ENCODE measurements at places on chromosomes 7 and 10. TPM values are rescaled to one million over a fixed set of nuclear protein-coding genes. Genes with fewer than 3 reads are reported as not detected.

DNA sequence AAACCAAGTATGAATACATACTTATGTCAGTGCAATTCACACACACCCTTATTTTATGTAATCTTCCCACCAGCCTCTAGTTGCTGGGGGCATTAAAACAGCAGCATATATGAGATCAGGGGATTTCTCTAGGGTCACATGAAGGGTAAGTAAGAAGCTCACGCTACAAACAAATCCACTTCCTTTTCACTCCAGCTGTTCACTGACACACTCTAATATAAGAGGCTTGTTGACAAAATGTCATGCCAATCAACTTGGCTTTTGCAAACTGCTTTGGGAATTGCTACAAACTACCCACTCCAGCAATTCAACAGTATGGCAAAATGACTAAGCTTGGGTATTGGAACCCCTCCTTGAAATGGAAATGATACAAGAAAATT, 10.3 kb downstream of the FAM3C start:
- DNase-seq: no peak

DNA sequence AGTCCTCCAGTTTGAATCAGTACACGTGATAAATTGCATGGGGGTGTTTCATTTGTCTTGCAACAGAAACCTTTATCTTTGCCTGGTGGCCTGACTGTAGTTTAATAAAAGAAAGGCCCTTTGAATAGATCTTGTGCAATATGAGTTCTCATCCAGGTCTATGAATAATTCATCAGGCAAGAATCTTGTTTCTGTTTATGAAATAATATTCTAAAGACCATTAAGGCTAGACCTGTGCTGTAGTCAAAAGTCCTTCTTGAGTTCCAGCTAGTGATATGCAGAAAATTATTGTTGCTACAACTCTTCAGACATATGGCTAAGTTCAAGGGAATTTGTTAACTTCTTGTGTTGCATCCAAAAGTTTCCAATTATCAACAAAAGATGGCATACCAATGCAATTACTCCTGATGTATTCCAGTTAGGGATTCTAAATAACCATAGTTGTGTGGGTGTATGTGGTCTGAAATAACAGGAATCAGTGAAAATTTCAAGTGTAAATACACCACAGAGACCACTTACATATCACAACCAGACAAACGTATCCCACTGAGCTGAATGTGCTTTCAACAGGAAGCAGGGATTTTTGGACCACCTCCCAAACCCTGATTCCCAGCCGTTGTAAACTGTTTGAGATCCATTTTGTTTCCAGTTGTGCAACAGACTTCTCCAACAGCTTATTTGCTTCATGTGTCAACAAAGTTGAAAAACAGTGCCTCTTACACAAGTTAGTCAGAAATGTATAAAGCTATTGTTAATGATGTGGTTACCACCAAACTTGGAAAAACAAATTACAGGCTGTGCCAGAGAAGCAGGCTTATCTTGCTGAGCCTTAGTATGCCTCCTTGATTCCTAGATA, 54.7 kb upstream of the BICC1 start:
- peak; percentile 26 for DNase-seq

DNA sequence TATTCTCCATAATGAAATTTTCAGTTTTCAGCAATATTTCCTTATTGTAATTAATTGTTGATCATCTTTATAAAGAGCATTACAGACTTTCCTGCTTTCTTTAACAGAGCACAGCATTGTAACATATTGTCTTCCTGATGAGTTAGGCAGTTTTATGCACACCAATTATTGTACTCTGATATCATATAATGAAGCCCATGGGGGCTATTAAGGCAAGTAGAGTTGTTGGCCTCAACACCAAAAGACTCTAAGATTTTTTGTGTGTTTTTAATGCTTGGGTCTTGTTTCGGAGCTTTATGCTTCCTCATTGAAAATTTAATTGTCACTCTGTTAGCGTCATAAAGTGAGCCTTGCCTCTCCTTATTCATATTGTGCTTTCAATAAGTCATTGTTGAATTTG, 49.2 kb upstream of the ARID5B start:
- DNase-seq: no peak

DNA sequence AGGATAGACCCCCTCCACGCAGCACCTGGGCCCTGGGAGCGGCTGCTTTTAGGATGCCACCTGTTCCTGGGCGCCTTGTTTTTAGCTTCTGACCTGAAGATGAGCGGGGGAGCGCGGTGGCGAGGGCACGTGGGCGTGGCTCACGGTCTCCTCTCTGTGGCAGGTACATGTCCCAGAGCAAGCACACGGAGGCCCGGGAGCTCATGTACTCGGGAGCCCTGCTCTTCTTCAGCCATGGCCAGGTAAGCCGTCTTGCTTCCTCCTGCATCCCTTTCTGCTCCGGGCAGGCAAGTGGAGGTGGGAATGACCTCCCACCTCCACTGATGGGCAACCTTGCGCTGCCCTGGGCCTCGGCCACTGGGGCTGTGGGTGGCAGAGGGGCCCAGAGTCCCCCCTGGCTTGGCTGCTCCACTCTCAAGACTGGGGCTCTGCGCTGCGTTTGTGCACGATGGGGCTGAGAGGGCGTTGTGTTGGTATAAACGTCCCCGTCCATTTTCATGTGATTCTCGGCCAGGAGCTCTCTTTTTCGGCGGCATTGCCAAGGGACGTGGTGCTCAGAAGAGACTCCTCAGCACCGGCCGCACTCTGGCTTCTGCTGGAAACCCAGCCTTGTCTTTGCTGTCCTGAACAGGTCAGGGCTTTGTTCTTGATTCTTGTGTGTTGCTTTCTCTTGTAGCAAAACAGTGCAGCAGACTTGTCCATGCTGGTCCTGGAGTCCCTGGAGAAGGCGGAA, 9.7 kb downstream of the GET4 start:
- DNase-seq: peak; percentile 9

DNA sequence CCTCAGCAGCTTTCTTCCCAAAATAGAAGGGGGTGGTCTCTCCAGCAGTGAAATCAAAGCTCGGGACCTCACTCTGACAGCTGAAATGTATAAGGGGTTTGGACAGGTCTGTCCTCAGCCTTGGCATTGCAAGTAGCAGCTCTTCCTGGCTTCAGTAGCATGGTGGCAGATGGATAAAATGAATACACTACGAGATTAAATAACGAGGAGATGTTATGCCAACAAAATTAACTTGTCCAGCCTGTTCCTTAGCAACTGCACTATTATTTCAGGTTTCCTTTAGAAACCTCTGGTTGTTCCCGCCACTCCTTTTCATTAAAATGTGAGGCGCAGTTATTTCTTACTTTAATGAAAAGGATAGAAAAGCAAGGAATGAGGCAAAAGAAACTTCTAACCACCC, 24.9 kb downstream of the PRLHR start:
- no peak for DNase-seq

GRCh38 chr7:100673942-100674410, 436 bp downstream of the GNB2 start:
- DNase-seq: peak; percentile 84

GRCh38 chr7:55235801-55236200, 129.3 kb upstream of the LANCL2 start:
- no peak for DNase-seq

DNA sequence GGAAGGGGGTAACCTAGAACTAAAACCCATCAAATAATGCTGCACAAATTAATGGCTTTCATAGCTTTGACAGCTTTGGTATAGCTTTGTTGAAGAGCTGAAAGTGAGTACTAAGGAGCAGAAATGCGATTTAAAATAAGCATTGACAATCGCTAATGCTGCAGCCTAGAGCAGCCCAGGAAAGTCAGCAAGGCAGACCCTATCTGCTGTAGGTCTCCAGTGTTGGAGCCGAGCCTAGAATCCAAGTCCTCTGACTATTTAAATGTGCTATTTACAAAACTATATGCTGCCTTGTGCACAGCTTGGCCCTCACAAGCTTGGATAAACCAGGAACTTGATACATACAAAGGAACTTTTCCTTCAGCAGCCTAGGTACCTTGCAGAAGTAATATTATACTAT, 64.9 kb upstream of the ASAH2 start:
- no peak for DNase-seq

GRCh38 chr7:152073352-152073751, 47.9 kb downstream of the GALNT11 start:
- DNase-seq: no peak

GRCh38 chr7:7851381-7851780, 117.2 kb upstream of the GLCCI1 start:
- no peak for DNase-seq

DNA sequence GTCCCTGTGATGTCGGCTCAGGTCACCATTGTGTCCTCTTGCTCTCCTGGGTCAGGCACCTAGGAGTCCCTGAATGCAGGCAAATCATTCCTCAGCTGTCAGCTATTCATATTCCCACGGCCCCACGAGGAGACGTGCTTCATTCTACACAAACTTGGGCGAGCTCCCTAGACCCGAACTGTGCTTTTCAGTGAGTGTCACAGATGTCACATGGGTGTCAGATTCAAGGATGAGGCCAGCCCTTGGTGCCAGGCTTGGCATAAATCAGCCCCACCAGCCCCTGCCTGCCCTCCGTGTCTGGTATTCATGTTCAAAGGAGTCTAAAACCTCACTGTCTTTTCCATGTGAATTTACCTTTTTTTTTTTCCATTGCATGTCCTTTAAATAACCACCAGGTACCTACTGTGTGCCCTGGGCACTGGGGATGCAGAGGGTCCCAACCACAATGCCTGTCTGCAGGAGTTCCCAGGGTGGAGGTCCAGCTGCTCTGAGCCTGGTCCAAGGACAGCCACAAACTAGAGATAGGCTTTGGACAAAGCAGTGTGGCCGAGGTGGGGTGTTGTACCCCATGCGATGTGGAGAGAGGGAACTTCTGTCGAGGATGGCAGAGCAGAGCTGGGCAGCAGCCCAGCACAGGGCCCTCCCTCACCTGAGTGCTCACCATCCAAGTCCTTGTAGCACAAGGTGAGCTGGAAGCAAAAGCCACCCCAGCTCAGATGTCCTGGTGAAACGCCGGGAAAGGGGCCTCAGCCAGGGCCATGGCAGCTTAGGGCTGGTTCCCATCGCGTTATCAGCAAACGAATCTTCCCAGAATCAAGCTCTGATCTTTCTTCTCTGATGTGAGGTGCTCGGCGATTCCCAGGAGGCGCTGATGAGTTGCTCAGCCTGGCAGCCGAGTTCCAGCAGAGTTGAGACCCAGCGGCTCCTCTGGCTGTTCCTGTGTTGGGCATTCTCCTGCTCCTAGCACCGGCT, 611.9 kb downstream of the PTPRN2 start:
- no peak for DNase-seq

GRCh38 chr7:128174386-128174785, 66.7 kb upstream of the LEP start:
- DNase-seq: no peak

DNA sequence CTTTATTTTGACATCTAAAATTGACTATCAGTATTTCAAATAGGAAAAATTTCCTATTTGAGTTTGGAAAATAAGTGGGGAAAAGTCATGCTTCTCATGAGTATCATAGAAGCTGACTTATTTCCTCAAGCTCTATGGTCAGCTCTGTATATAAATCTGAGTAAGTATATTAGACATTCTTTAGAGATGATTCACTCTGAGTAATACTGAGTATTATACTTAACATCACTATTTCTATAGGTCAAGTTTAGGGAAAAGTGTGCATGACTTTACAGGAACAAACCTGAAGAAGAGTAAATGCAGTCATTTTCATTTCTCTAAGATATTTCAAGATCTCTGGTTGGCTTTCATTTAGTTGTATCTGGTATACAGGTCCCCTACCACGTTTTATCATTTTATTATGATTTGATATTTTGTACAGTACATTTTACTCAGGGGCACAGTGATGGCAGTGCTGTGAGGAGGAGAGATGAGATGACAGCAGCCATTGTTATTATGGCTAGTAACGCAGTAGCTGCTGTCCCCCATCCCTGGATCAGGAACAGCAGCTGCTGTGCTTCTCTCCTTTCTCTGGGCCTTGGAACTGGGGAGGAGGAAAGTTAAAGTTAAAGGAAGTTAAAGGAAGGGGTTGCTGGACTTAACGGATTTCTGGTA, 15.2 kb downstream of the SND1 start:
- DNase-seq: no peak

Gene NPY4R2
- not detected for polyA plus RNA-seq

Gene PNLIP
- polyA plus RNA-seq: 0.39 TPM

Gene KCND2
- polyA plus RNA-seq: 0.08 TPM

Gene CASTOR2
- polyA plus RNA-seq: 19.7 TPM

Gene FBXO24
- 0.18 TPM for polyA plus RNA-seq
